ENCODE measurements at places on chromosomes 4 and X.

GRCh38 chr4:121358473-121358872, 22.3 kb downstream of the QRFPR start:
- peak; percentile 69 for DNase-seq

GRCh38 chrX:22159071-22159470, 113.6 kb upstream of the CBLL2 start:
- DNase-seq = peak; percentile 78

GRCh38 chr4:172985552-172985951, 183.1 kb upstream of the GALNT7 start:
- no peak for DNase-seq

DNA sequence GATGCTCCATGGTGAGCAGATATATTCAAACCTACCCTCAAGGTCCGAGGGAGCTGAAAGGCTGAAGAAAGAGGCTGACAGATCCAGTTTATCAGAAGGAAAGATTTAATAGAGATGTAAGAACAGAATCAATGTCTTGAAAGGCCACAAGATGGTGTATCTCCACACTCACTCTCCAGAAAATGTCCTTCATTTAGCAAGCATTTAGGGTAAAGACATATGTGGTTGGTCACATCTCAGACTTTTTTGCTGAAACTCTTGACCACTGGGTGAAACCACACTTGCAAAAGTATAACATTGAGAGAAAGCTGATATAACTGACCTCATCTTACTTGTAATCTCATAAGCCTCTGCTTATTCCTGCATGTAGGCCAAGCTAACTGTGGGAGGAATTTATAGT, 745.8 kb upstream of the GALNTL6 start:
- no peak for DNase-seq

GRCh38 chr4:58590722-58591121, 1480.5 kb upstream of the IGFBP7 start:
- no peak for DNase-seq

DNA sequence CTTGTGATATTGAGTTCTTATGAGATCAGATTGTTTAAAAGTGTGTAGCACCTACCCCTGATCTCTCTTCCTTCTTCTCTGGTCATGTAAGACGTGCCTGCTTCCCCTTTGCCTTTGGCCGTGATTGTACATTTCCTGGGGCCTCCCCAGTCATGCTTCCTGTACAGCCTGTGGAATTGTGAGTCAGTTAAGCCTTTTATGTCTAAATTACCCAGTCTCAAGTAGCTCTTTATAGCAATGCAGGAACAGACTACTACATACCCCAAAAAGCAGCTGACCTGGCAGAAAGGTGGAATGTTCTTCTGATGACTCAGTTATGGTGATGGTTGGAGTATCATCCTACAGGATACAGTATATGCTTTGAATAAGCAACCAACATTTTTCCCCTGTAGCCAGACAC, 11.4 kb upstream of the MCUB start:
- peak; percentile 89 for DNase-seq

- DNase-seq = no peak
These were observed 137.5 kb downstream of the MAGEB17 start for GRCh38 chrX:16304751-16305150.

DNA sequence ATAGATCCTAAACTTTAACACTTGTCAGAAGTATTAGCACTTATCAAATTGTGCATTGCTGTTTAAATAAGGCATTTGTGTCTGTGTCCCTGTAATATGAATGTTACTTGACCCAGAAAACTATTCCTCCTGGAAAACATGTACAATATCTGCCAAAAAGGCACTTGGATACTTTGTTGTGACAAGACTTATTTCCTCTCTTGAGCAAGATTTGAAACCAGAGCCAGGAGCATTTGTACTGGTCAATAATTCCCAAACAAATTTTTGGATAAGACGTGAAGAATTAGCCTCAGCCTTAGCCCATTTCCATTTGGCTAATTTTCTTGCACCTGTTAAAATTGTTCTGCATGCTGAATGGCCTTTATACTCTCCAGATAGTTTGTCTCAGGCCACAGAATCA, 176.3 kb upstream of the GK2 start:
- DNase-seq = no peak

DNA sequence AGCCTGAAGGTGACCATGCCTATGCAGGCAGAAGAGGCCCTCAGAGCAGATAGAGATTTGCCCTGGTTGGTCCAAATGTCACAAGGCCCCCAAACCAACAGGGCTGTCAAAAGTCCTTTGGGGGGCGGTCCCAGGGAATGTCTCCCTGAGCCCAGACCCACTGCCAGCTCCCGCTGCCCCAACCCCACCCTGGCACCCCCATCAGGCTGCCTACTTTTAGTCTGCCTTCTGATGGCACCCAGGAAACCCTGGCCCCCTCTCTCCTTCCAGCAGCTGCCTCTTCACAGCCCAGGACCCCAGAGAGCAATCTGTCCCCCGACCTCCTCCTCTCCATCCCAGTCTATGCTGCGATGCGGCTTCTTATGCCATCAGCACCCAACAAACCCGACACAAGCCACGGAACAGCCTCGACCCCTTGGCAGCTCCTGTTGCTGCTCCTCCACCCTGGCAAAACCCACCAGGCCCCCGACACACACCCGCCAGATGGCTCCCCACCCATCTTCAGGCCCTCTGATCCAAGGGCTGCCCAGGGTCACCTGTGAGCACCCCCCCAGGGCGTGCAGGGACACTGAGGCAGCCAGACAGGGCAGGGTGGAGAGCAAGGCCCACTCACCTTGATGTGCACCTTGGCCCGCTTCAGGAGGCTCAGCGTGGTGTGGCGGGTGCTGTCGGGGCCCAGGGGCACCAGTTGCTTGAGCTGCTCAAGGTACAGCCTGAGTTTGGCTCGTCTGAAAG, 9.9 kb downstream of the MXD4 start:
- DNase-seq = no peak

DNA sequence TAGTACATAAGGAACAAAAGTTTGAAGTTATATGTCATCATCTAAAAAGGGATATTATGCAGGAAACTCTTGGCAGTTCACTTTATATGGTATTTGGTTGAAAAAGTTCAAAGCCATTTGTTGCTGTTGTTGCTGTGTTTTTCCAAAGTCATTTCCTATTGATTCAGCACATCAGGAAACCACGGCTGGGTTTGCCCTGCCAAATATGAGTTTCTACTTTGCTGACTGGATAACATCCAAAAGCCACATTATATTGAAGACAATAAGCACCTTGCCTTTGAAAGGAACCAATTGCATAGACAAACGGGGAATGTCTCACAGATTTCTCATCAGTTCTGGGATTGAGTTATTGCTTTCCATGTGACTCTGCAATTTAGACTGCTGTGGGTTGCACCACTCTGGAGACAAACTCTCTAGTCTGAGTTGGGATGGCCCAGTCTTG, 206.1 kb downstream of the SLC39A8 start:
- peak; percentile 59 for DNase-seq

DNA sequence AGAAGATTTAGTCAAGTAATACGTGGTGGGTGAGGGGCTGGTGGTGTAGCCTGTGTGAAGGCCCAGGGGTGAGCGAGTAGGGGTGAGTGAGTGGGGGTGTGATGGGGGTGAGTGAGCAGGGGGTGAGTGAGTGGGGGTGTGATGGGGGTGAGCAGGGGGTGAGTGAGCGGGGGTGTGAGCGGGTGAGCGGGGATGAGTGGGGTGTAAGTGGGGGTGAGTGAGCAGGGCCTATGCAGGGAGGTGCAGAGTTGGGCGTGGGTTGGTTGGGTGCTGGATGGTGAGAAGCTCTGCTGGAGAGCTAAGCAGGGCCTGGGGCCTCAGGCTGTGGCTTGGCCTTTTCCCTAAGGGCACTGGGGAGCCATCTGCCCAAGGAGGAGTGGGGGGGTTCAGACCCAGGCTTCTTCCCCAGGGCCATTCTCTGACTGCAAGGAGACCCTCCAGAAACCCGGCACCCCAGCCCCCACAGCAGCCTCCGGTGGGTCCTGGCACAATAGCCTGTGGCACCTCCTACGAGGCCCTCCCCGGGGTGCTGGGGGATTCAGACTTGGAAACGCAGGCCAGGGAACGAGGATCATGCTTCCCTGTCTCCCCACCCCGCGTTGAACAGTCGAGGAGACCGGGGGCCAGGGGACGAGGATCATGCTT, 30.4 kb downstream of the SH3TC1 start:
- no peak for DNase-seq

GRCh38 chr4:67055319-67055718, 490.0 kb downstream of the CENPC start:
- DNase-seq = no peak

GRCh38 chrX:38539748-38540147, 21.6 kb upstream of the TSPAN7 start:
- no peak for DNase-seq

DNA sequence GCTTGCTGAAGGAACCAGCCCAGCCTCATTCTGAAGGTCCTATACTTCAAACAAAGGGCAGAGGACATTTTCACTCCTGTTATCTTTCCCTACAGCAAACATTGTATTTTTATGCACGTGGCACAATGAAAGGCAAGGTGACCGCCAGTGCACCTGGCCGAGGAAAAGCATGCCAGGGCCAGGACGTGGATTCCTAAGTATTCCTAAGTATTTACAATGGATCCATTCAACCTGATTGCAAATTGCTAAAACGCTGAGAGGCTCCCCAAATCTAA, 127.9 kb upstream of the FTHL17 start:
- no peak for DNase-seq

GRCh38 chrX:41148553-41148952, 63.3 kb downstream of the USP9X start:
- DNase-seq = peak; percentile 70

DNA sequence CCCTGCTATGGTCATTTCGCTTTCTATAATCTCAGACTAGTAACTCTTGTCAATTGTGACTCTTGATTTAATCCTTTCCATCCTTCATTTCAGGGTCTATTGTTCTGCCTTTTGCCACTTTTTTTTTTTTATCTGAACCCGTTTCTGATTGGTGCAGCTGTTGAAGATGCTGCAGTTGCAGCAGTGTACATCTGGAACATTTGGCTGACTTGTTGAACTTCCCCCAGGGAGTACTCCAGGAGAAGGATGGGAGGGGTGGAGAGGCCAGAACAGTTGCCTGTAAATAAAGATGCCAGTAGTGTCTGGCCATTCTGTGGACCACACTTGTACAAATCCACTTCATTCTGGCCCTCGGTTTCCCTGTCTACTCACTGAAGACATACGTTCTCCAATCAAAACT, 1.0 kb upstream of the EDA start:
- DNase-seq = no peak

DNA sequence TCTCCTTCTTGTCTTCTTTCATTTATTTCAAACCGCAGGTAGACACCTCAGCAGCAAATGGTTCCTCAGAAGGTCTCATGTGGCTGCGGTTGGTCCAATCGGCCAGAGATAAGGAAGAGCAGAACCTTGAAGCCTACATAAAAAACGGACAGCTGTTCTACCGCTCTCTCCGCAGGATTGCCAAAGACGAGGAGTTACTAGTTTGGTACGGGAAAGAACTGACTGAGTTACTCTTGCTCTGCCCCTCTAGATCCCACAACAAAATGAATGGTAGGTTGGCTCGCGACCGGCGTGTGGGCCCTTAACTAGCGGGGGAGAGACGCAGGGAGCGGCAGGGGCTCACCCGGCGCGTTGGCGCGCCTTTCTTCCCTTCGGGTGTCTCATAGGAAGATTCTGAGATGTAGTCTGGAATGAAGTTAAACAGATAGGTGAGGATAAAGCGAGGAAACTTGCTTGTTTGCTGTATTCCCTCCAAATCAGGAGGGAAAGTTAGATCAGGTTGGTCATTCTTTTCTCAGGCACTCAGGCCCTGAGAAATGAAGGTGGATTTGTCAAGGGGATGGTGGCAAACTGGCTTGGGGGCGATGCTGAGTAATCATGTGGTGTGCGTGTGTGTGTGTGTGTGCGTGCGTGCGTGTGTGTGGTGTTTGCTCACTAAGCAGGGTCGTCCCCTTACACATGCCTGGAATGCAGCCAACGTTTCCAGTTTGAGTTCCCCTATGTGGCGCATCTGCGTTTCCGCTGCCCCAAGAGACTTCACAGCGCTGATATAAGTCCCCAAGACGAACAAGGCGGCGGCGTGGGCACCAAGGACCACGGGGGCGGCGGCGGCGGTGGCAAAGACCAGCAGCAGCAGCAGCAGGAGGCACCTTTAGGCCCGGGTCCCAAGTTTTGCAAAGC, 4.2 kb downstream of the PRDM8 start:
- DNase-seq = peak; percentile 84

GRCh38 chr4:186900232-186900900, 176.7 kb upstream of the FAT1 start:
- peak; percentile 83 for DNase-seq

DNA sequence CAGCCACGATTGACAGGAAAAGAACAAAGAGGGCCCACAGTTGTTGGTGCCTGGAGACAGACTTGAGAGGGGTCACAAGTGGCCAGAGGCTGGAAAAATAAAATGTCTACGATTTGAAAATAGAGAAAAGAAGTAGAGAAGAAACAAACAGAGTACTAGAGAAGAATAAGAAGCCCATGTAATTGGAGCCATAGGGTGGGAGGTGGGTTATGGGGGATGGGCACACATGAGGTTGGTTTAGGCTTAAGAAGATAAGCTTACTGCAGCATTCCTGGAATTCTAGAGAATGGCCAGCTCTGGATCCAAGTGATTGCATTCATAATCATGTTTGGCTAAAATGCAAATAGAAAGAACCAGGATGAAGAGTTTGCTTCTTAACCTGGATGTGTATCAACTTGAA, 210.7 kb downstream of the MAML3 start:
- peak; percentile 38 for DNase-seq

- DNase-seq = no peak
These were observed 683.8 kb upstream of the PABPC4L start for GRCh38 chr4:134885436-134885835.

- DNase-seq = no peak
These were observed 5.5 kb downstream of the TMEM131L start for GRCh38 chr4:153471698-153472093.

DNA sequence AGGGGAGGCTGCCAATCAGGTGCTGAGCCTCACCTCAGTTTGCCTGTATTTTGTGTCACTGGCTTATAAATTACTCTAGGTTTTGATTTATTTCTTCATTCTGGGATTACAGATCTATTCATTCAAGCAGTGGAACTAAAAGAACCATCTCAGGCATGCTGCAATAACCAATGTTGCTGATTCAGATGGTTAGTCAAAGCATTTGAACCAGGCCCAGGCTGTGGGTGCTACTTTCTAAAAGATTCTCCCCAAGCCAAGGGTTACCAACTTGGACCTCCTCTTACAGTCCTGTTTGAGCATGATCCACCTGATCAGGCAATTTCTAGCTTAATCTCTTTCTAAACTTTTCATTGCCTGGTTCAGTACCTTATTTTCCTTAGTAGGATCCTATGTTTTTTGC, 67.2 kb downstream of the TMEM131L start:
- no peak for DNase-seq

- peak; percentile 59 for DNase-seq
These were observed 234.8 kb downstream of the COL25A1 start for GRCh38 chr4:109067508-109068235.

DNA sequence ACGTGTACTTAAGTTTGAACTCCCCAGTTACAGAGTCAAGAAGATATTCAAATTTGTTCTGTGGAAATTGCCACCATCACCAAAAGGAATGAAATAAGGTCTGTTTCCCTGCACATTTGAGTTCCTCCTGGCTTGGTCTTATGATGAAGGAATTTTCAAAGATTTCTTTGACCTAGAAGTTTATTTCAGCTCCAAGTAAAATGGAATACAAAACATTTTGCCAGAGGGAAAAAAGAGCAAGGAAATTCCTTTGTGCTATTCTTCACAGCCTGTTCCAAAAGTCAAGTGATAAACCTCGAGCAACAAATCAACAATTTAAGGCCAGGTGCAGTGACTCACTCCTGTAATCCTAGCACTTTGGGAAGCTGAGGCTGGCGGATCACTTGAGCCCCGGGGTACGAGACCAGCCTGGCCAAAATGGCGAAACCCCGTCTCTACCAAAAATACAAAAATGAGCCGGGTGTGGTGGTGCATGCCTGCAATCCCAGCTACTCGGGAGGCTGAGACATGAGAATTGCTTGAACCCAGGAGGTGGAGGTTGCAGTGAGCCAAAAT, 3.4 kb downstream of the NKRF start:
- DNase-seq = no peak
